ENCODE measurements at places on chromosomes 5 and 9. TPM values are rescaled to one million over a fixed set of nuclear protein-coding genes. Genes with fewer than 3 reads are reported as not detected.

DNA sequence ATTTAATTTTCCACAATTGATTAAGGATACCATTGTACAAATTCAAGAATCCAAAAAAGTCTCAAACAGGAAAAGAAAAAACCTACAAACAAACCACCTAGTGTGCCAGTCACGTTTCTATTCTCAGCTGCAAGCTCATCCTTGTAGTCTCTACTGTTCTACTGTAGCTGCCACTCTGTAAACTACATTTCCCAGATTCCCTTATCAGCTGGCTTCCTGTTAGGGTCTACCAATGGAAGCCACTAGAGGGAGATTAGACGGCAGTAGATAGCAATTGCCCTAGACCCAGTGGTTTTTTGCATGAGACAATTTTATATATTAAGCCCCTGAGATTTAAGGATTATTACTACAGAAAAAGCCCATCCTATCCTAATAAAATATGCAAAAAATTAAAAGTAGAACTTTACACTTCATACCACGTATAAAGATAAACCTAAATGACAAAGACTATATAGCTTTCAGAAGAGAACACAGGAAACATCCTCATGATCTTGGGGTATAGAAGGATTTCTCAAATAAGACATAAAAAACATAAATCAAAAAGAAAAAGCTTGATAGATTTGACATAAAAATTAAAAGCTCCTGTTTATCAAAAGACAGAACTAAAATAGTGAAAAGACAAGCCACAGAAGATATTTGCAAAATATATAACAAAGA lies 37.4 kb downstream of the P4HA2 start:
- no peak for DNase-seq

The PFN3 gene
- total RNA-seq = not detected

DNA sequence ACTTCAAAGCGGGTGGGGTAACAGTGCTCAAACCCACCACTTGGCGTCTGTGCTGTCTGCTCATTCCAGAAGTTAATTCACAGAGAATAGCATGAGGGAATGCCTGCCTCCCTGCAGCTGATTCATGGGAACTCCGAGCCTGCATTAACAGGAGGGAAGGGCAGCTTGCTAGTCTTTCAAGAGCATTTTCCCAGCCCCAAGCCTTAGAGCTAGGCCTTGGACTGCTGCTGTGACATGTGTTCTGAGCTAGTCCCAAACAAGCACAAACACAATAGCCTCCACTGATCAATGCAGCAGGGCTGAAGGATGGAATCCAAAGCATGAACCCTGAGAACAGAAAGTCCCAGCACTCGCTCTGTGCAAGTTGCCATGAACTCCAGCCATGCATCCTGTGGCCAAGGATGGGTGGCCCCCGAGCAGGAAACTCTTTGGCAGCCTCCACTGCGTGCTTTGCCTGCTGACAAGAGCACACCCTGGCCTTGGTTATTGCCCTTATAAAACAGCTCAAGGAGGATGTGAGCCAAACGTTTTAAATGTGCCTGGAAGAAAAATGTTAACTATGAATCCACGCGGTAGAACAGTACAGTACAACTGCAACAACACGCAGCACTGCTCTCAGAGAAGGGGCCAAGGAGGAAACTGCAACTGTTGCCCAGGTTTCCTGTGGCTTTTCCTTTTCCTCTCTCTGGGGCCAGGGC lies 653.1 kb upstream of the KLF4 start:
- peak; percentile 50 for DNase-seq

- DNase-seq = no peak
Measured at GRCh38 chr9:79264511-79265355, 307.0 kb upstream of the TLE4 start.

The ARRDC3 gene
- total RNA-seq = 46.6 TPM

The TAS2R1 gene
- not detected for total RNA-seq
